GF-D8 (cell line): ENCODE measurements at places on chromosomes 3 and 15.

GRCh38 chr15:100049936-100050876 lies 291.6 kb downstream of the ADAMTS17 start:
- DNase-seq, result no peak

GRCh38 chr15:83999396-84000135 lies 236.0 kb upstream of the GOLGA6L4 start:
- DNase-seq, result no peak

DNA sequence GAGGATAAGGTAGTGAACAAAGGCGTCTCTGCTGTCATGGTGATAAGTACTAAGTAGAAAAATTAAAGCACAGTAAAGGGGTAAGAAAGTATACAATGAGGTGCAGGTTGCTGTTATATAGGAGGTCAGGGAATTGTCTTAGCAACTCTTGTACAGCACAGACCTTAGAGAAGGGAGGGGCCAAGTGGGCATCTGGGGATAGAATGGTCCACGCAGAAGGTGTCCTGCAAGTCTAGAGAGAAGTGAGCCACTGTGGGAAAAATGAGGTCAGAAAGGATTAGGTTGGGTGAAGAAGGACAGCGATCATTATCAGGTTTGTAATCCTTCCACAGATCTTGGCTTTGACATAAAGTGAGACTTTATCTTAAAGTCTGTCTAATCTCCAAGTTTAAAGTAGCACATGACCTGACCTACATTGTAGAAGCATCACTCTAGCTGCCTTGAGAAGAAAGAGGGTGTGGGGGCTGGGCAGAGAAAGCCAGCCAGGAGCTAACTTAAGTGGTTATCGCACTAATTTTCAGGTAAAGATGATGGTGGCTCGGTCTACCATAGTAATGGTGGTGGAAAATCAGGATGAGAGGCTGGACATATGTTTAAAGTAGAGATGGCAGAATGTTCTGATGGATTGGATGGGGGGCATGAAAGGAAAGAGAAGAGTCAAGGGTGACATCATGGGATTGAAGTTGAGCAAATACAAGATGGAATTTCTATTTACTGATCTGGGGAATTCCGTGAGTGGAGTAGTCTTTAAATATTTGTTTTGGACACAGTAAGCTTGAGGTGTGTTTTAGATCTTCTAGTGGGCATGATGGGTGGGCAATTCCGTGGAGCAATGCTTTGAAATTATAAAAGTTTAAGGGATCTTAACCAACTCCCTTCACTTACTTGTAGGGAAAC lies 919.2 kb downstream of the ROBO1 start:
- no peak for DNase-seq

GRCh38 chr15:98902931-98903330 lies 104.7 kb downstream of the PGPEP1L start:
- DNase-seq, result no peak

DNA sequence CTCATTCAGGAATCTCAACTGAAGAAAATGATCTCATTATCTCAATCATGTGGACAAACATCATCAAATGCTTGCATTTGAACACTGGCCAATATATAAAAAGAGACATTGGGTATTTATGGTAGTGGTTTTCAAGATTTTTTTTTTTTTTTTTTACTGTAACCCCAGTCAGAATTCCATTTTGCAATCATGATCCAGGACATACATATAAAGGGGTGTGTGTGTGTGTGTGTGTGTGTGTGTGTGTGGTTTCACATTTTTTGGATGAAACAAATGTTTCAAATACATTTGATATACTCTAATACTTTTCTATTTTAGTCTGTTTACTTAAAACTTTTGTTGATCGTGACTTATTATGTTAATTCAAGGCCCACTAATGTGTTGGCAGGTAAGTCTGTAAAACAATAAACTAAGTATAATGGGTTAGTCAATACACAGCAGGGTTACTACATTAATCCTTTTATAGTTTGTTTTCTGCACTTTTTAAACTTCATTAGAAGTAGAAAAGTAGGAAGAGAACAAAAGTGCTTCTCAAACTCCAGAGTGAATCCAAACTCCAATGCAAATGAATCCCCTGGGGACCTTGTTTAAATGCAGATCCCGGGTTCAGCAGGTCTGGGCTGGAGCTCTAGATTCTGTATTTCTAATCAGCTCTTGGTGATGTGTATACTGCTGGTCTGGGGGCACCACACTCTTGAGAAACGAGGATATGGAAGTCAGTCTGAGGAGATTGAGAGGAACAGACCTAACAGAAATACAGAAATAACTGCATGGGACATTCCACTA lies 17.6 kb downstream of the THRB start:
- no peak for DNase-seq

DNA sequence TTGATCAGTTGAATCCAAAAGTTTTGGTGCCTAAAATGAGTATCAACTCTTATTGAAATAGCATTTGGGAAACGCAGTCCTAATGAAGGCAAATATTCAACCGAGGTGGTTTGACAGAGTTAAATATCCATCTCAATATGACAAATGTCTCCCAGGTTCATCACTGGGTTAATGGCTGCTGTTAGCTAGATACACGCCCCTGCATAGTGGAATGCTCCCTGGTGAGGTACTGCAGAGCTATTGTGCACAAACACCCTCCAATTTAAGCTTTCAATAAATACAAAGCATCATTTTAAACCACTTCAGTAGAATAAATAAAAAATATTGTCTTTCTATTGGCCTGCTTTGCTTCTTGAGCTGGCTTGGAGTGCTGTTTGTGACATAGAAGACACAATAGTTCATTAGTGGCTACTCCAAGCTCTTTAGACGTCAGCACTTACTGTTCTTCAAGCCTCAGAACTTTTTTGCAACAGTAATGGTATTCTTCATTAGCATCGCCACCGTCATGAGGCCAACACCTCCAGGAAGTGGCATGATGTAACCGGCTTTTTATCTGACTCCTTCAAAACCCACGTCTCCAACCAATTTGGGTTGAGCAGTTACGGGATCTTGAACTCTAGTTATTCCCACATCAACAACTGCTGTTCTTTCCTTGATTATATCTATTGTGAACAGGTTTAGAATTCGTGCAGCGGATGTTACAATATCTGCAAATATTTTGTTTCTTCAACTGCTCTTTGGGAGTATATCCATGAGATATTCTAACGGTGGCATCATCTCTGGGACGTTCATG lies 1159.6 kb upstream of the EPHA6 start:
- no peak for DNase-seq

GRCh38 chr15:23467110-23467600 lies 20.1 kb upstream of the GOLGA6L2 start:
- DNase-seq, result no peak

GRCh38 chr15:29968099-29968894 lies 114.5 kb upstream of the GOLGA8J start:
- no peak for DNase-seq
